Stimulated activated CD4-positive, alpha-beta T cell treated with anti-CD3 and anti-CD28 coated beads, Interleukin-4, amount 100 ng/mL, for 24 hours (primary cell): ENCODE measurements at places on chromosomes 6 and 20.

- no peak for DNase-seq
Observed at GRCh38 chr6:142359271-142359960, 57.6 kb downstream of the ADGRG6 start.

- no peak for DNase-seq
Observed at GRCh38 chr20:3660262-3661059, 2.7 kb downstream of the GFRA4 start.

- DNase-seq, result no peak
Observed at GRCh38 chr6:34331371-34332050, 61.0 kb downstream of the NUDT3 start.

DNA sequence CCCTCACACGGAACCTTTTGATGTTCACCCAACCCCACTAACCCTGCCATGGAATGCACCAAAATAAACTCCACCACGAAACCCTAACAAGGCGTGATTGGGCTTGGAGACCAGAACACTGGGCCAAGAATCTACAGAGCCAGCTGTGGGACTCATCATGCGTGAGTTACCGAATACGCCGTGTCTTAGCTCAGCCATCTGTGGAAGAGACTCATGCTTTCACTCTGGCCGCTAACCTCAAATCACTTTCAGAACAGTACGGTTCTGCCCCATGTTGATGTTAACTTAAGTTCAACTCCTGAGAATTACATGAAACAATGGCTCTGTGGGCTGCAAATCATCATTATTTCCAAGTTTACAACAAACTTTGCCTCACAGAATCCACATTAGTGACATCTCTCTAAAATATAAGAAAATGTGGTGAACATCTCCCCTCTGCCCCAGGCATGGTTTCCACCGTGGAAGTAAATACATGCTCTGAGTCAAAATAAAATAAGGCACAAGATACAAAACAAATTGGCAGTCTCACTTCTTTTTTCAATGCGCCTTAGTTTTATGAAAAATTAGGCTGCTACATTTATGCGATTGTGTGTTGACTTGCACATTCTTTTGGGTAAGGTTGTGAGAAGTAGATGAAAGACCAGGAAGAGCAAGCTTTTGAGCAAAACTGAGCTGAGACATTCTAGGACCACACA, 308.9 kb upstream of the EXOC2 start:
- DNase-seq, result no peak

DNA sequence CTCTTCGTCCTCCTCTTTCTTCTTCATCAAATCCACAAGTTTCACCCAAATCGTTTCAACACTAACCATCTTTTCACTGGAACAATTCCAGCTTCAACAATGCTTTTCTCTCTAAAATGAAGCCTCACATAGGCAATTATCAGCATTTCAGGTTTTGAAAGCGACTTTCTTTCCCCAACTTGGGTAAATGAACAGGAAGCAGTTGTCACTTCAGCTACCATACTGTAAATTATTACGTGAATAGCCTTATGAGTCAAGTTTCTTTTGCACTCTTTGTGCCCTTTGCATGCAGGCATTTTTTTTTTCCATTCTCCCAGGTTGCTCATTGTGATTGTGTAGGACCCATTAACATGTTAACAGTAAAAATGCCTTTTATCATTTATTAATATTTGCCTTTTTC, 121.7 kb upstream of the BTBD3 start:
- DNase-seq, result no peak

- peak; percentile 24 for DNase-seq
Observed at GRCh38 chr6:150741633-150742200, 123.8 kb upstream of the MTHFD1L start.

- DNase-seq, result no peak
Observed at GRCh38 chr6:26318459-26319404, 46.3 kb upstream of the BTN3A2 start.

- peak; percentile 10 for DNase-seq
Observed at GRCh38 chr6:159788276-159788675, 1.1 kb downstream of the TCP1 start.

- DNase-seq, result no peak
Observed at GRCh38 chr20:50708845-50709635, 17.7 kb upstream of the RIPOR3 start.

- DNase-seq, result no peak
Observed at GRCh38 chr20:1062334-1063010, 55.9 kb upstream of the PSMF1 start.

GRCh38 chr20:5621305-5621704, 128.9 kb upstream of the SHLD1 start:
- DNase-seq, result no peak

DNA sequence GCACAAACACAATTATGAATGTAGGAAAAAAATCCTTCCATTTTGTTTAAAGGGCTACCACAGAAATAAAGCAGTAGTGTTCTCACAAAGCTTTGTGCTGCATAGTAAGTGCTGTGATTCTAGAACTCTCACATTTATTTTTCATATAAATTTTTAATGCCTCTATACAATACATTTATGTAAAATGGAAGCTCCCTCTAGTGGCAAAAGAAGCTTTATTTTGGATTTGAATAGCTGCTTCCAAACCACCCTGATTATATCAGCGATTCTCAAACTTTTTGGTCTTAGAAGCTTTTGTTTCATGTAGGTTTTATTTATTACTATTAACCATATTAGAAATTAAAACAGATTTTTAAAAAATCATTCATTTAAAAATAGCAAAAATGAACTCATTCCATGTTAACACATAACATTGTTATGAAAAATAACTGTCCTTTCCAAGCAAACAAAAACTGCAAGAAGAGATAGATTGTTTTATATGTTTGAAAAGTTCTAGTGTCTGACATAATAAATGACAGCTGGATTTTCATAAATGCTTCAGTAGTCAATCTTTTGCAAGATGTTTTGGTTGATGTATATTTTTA, 38.4 kb downstream of the HS3ST5 start:
- DNase-seq, result no peak

GRCh38 chr6:32615885-32616532, 21.2 kb upstream of the HLA-DQA1 start:
- no peak for DNase-seq

DNA sequence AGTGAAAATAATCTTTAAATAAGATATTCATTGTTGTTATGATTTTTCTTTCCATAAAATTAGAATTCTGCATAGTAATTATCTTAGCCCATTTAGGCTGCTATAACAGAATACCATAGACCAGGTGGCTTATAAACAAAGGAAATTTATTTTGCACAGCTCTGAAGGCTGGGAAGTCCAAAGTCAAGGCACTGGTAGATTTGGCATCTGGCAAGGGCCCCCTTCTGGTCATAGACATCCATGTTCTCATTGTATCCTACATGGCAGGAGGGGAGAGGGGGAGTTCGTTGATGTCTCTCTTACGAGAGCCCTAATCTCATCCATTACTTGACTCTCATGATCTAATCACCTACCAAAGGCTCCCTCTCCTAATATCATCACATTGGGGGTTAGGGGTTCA, 175.0 kb upstream of the CCN2 start:
- DNase-seq, result no peak

DNA sequence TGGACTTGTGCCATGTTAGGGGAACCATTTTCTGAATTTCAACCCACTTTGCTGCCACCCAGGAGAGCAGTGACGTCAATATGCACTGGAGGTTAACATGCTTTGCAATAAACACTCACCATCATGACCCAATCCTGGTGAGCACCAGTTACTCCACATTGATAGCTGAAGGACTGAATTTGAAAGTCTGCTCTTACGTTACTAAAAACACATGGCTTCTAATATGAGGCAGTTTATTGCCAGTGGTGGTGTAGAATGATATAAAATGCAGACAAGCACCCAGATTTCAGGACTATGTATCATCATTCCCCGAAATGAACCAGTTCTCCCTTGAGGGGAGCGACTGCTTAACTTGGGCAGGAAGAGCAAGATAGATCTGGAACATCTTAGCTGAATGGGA, 23.8 kb downstream of the RFPL4B start:
- DNase-seq, result no peak

- DNase-seq, result no peak
Observed at GRCh38 chr6:90375681-90376439, 79.2 kb upstream of the BACH2 start.

DNA sequence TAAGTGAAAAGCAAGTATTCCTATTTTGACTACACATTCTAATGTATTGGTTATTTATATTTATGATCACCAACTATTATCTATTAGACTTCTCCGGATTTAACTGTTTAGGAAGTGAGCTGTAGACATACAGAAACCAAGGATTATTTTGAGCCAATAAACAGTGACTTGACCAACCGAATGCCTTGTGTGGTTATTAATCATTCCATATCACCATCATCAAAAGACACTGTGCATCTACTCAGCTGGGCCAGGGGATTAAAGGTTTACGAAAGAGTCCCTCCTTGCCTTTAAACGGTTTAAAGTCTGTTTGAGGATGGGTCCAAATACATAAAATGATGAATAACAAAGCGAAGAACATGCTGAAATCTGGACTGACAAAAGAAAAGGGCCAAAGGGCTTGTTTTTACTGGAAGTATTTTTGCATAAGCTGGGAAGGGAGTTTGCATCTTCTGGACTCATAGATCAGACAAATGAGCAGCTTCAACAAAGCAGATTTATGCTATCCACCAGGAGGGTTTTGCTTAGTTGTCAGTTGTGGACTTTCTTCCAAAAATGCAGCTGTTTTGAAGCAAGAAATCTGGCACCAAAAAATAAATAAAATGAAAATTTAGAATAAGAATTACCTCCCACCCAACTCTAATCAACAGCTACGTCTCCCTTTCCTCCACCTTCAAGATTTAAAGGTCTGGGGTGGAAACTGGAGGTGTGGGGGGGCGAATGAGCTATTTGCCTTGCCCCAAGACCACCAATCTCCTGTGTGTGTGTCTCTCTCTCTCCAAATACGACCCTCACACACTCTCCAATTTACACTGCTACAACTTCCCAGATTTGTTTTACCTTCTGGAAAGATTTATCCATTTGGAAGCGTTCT, 33.6 kb upstream of the ID4 start:
- no peak for DNase-seq

DNA sequence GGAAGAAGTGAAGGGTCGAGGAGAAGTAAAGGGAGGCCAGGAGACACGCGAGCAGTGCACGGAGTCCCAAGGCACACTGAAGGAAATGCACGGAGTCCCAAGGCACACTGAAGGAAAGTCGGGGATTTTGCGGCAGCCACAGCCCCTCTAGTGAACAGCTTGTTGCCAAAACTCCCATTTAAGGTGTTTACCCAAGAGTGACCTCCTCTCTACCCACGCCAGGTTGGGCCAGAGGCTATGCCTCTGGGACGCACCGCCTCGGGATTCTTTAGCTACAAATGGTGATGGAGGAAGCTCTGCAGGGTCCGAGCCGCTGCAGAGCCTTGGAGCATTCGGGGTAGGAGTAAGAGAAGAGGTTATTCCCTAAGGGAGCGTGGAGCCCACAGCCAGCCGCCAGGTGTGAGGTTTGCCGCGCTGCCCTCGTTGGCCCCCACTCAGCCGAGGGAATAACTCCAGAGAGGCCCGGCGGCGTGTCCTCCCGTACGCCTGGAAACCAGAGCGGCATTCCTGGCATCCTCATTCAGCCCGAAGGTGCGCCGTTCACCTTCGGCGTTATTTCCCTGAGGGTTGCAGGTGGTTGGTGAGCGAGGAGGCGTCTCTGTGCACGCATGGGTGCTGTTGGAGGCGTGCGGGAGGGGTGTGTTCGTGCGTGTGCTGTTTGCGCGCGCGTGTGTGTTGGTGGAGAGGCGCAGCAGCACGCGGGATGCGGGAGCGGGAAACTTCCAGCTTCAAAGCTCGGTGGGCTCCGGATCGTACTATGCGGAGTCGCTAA, 3.4 kb upstream of the MAFB start:
- DNase-seq, result no peak

- DNase-seq, result no peak
Observed at GRCh38 chr6:162485464-162485863, 242.1 kb downstream of the PRKN start.

- DNase-seq, result no peak
Observed at GRCh38 chr6:134073161-134073560, 20.7 kb upstream of the SLC2A12 start.
